Fibroblast of lung (primary cell): ENCODE measurements at places on chromosomes 12 and 14.

- peak; percentile 48 for DNase-seq
These were observed 947 bp downstream of the GAS2L3 start for GRCh38 chr12:100574187-100575074.

DNA sequence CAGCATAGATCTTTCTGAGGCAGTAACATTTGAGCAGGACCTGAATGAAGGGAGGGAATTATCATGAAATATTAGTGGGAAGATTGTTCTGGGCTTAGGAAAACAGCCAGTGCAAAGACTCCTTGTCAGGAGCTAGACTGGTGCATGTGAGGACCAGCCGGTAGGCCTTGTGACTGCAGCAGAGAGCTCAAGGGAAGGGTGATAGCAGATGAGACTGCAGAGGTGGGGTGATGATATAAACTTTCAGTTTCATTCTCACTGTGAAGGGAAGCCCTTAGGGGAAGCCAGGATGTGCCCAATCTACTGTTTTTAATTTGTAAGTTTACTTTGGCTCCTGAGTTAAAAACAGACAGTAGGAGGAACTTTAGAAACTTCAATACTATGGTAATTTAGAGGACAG lies 12.4 kb downstream of the IL22 start:
- DNase-seq, result peak; percentile 51

- no peak for DNase-seq
These were observed 26.2 kb downstream of the SUSD6 start for GRCh38 chr14:69637503-69638031.

DNA sequence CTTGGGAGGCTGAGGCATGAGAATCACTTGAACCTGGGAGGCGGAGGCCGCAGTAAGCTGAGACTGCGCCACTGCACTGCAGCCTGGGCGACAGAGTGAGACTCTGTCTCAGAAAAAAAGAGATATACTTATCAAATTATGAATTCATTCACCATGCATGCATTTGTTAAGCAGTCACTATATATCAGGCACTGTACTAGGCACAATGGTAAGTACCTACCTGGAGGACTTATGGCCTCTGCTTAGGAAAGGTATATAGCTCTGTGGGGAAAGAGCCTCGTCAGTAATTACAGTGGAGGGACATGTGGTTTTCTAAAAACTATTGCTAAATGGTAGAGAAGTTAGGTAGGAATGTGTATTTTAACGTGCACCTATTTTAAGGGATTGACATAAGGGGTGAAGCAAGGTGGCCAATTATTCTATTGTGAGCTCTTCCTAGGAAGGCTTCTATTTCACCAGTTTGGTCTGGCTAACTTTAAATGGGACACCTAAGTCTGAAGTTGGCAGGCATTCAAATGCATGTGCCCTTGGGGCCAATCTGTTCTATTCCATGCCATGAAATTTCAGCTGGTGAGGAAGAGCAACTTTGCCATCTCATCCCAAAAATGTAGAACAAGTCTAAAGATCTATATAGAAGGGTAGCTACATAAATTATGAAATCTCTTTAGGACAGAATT lies 15.0 kb downstream of the TCP11L2 start:
- DNase-seq, result no peak

DNA sequence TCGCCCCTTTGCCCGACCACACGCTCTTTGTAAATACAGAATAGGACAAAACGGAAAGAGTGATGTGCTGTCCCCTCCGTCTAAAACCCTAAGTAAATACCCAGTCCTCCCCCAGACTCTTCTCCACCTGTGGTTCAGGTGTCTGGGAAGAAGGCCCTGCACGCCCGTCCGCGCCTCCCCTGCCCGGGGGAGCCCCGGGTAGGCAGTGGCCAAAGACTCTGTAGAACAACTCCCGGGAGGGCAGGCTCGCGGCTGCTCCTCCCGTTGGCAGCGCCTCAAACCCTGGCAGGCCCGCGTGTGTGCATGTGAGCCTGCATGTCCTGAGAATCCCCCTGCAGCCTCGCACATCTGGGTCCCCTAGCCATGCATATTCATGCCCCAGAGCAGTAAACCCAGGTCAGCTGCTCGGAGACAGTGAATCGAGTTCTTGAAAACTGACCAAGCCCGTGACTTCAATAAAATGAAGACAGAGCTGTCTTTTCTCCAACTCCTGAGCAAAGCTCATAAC lies 165.8 kb downstream of the MON2 start:
- peak; percentile 43 for DNase-seq

GRCh38 chr12:76226397-76226796 lies 121.8 kb downstream of the BBS10 start:
- no peak for DNase-seq

DNA sequence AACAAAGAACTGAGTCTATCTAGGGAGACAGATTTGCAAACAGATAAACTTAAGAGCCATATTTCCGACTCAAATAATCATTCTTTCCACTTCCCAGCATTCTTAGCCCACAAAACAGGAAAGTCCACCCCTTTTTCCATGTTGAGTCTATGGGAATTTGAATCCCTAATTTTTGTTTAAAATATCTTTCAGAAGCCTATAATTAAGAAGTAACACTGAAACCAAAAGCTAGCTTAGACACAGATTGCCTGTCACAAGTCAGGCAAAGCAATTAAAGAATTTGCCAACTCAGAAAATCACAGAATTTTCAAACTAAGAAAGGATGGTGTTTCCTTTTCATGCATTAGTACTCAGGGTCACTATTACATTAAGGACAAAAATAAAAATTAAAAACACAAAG lies 17.0 kb downstream of the ATP2B1 start:
- DNase-seq, result no peak
